ENCODE measurements at places on chromosomes 13 and 19.

DNA sequence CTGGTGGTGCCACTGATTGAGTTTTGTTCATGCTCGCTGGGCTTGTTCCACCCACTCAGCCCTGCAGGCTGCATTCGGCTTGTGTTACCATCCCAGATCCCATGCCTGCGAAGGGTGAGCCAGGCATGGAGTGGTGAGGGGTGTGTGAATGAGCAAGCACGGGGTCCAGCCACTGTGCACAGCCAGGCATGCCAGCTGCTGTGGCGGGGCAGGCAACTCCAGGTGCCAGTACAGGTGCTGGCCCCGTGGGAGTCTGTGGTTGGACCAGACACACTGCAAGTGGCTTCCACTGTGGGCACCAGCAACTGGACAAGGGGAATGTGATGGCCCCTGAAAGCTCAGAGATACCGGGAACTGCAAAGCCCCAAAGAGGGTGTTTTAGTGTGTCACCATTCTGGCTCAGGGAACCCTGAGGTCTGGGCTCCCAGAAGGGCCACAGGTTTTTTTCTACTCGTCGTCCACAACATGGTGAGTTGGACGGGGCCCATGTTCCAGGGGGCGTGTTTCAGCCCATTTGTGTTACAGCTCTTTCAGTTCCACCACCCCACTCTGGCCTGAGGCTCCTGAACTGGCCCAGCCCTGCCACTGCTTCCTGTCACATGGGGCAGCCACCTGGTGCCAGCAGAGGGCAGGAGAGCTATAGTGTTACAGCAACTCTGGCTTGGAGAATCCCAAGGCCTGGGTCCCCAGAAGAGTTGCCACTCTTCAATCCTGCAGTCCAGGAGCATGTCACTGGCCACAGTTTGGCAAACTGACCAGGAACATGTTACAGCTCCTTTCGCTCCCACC, 217.0 kb upstream of the OBI1 start:
- no peak for DNase-seq

- no peak for DNase-seq
These were observed 233.9 kb downstream of the ZIC5 start for GRCh38 chr13:99737481-99738245.

- DNase-seq, result no peak
These were observed 9.5 kb downstream of the NR2F6 start for GRCh38 chr19:17235971-17236777.

GRCh38 chr19:4830768-4831265, 695 bp downstream of the TICAM1 start:
- no peak for DNase-seq

DNA sequence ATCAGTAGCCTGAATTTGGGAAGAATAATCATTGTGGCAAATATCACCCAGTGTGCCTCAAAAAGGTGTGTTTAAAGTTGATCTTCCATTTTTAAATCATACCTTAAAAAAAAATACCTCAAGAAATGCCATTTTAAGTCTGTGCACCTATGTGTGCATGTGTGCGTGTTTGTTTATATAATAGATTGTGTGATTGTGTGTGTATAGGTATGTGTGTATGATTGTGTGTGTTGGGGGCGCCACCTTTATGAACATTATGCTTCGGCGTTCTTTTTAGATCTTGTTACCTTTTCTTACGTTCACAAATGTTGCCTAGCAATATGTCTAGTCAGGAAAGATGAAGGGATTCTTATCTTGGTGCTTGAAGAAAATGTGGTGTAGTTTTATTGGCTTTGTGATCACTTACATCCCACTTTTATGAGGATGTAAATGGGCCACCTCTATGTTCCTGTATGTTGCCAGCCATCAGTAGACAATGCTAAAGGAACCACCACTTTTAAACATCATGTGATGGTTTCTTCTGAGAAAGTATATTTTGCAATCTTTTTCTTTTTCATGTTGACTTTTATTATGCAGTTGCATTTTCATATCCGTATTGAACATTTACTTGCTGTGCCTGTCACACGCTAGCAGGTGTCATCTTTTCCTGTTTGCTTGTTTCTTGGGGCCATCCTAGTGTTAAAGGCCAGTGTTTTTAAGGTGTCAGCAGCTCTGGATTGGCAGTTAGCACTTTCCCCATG, 2.2 kb upstream of the IRS2 start:
- DNase-seq, result no peak

DNA sequence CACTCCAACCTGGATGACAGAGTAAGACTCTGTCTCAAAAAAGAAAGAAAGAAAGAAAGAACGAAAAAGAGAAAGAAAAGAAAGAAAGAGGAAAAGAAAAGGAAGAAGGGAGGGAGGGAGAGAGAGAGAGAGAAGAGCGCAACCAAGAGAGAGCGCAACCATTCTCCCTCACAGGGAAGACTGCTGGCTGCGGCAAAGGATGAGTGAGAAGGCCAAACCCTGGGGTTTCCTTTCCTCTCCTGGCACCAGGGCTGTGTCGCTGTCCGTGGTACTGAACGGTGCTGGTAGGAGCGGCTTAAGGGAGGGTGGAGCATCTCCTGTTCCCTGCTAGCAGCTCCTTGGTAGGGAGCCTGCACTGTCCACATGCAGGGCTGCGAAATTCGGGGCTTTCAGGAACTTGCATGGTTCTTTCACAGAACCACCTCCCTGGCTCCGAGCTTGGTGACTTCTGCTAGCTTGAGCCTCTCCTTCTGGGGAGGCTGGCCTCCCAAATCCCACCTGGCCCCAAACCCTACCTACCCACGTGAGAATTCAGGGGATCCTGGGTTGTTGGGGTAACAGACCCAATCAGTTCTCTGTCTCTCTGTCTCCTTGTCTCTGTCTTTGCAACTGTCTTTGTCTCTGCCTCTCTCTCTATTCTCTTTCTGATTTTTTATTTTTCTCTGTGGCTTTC, 51.1 kb upstream of the ZNRF4 start:
- peak; percentile 52 for DNase-seq
